ENCODE measurements at places on chromosomes 3 and 15.

- no peak for DNase-seq
Measured at GRCh38 chr3:187210545-187211327, 13.4 kb downstream of the RTP1 start.

- DNase-seq: no peak
Measured at GRCh38 chr3:70933105-70933810, 620.8 kb upstream of the MDFIC2 start.

GRCh38 chr15:61671736-61672135, 388.5 kb downstream of the VPS13C start:
- DNase-seq: no peak

DNA sequence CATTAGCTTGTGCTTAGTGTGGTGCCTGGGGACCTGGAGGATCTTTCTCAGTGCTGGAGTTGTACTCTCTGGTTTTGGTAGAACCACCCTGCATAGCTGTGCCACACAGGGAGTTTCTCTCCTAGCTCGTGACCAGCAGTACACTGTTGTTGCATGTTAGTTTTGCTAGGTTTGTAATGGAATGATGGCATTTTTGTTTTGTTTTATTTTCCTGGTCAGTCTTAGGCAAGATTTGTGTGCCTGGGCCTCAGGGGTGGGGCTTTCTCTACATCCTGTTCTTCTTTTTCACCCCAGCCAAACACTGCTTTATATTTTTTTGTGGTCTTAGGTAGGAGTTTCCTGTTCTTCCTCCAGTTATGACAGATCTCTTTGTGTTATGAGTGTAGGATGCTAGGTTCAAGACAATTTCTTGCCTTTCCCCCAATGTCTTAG, 534.5 kb upstream of the KCNMB2 start:
- peak; percentile 63 for DNase-seq

- no peak for DNase-seq
Measured at GRCh38 chr3:160136421-160136820, 88.8 kb upstream of the C3orf80 start.

DNA sequence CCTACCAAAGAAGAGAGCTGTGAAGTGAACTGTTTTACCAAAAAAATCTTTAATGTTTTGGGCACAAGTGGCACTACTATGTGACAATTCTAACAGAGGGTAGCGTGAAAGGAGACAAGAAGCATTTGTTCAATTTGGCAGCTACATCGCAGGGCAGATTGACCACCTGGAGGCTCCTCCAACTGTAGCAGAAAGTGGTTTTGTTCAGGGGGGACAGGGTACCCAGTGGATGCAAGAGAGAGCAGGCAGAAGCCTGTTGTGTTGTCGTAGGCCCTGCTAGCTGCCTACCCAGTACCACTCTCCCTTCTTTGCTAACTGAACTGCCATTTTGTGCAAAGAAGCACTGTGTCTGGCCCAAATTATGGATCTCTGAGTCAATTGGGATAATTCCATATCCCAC, 54.8 kb upstream of the SYN2 start:
- no peak for DNase-seq

DNA sequence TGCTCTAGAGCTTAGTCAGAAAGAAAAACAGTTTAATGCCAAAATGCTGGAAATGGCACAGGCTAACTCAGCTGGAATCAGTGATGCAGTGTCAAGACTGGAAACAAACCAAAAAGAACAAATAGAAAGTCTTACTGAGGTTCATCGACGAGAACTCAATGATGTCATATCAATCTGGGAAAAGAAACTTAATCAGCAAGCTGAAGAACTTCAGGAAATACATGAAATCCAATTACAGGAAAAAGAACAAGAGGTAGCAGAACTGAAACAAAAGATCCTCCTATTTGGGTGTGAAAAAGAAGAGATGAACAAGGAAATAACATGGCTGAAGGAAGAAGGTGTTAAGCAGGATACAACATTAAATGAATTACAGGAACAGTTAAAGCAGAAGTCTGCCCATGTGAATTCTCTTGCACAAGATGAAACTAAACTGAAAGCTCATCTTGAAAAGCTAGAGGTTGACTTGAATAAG, 150.5 kb upstream of the LRRFIP2 start:
- DNase-seq: no peak

GRCh38 chr3:148400754-148401153, 296.9 kb upstream of the AGTR1 start:
- no peak for DNase-seq

DNA sequence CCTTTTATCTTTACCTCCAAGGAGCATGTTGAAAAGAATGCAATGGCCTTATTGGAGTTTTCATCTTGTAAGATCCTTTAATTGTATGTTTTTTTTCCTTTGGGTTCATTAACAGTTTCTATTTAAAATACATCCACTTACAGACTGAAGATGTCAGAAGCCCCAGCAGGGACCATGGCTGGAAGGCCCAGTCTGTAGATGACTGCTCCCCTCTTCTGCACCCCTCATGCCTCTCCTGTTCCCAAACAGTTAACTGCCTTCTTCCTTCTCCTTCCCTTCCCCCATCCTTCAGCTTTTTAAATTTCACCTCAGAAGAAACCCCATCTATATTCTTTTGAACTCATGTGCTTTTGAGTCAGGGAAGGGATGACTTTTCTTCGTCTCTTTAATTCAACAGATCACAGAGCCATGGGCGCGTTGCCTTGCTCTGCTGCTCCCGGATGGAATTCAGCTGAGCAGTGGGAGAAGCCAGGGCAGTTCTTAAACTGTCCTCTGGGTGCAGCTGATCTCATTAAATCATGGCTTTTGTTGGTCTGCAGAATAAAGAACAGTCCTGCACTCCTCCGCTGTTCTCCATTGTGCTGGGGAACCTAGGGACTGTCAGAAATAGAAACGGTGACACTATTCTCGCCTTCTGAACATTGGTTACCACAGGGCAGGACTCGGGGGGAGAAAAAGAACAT, 71.5 kb upstream of the EIF1B start:
- DNase-seq: no peak

DNA sequence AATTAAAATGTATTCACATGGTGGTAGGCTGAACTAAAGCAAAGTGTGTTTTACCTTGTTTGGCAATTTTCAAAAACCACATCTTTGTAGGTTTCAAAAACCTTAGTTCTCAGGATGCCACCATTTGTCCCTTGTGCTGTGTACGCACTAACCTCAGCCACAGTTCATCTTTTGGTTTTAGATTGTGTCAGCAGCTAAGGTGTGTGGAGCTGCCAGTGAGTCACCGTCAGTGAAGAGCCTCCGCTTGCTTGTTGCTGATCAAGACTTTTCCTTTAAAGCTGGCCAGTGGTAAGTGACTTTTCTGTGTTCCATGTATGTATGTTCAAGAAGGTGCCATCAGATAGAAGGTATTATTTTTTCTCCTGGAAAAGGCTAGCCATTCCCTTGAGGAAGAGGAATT, 21.1 kb downstream of the OXNAD1 start:
- peak; percentile 71 for DNase-seq

GRCh38 chr3:67289626-67290025, 291.5 kb downstream of the KBTBD8 start:
- DNase-seq: no peak

DNA sequence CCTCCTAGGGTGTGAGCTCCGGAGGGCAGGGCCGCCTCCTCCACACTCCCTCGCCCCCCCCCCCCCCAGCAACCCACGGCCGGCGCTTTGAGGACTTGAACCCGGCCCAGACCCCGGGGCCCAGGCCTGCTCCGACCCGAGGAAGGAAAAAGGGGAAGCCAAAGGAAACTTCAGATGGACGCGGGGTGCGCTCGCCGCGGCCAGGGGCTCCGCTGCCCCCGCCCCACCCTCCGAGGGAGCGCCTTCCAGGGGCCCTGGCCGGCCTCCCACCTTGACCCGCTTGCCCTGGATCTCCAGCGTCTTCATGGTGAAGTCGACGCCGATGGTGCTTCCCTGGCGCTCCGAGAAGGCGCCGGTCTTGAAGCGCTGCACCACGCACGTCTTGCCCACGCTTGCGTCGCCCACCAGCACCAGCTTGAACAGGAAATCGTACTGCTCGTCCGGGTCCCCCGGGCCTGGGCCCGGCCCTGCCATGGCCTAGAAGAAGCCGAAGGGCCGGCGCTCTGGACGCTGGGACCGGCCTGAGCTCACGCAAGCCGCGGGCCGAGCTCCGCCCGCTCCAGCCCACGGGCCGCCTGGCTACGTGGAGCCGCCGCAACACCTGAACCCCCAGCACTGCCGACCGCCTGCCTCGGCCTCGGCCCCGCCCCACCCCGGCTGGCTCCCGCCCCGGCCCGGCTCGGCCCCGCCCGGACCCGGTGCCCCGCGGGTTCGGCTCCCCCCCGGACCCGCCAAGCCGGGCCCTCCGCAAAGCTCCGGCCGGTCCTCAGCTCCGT, 400 bp downstream of the RAB43 start:
- peak; percentile 61 for DNase-seq

- DNase-seq: no peak
Measured at GRCh38 chr15:59388670-59389069, 16.0 kb upstream of the MYO1E start.

- no peak for DNase-seq
Measured at GRCh38 chr3:176692966-176693785, 504.1 kb downstream of the TBL1XR1 start.

GRCh38 chr3:158471639-158472294, 99.2 kb upstream of the MLF1 start:
- no peak for DNase-seq

- DNase-seq: no peak
Measured at GRCh38 chr3:116188231-116188785, 257.0 kb downstream of the LSAMP start.

GRCh38 chr3:66107855-66108254, 69.1 kb upstream of the MAGI1 start:
- no peak for DNase-seq

DNA sequence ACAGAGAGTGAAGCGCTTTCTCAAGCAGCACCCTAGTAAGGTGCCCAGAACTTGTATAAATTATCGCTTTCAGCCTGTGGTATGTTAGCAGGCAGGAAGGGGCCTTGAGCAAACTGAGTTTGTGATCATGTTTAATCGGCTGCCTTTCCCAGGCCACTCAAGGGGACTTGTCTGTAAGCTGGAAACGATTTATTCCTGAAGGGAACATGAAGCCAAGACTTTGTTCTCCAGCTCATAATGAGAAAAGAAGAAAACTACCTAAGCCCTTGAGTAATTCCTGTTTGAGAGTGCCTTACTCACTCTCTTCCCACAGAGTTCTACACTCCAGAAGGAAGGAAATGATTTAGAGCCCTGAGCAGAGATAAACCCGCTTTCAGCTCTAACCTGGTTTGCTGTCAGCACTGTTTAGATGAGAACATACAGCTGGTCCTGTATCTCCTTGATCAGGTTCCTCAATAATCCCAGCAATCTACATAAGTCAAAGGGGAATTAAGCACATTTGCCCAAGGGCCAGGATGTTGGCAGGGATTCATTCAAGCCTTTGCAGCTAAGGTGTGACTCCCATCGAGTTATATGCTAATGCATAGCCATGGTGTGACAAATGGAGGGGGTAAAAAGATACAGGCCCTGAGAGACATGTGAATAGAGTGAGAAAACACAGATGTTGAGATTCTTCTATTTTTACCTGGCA, 187.7 kb upstream of the SLC24A5 start:
- no peak for DNase-seq

- DNase-seq: no peak
Measured at GRCh38 chr3:137738710-137739109, 25.4 kb upstream of the SOX14 start.

- DNase-seq: no peak
Measured at GRCh38 chr3:131360191-131360755, 21.3 kb upstream of the NUDT16 start.
